HepG2 (cell line): ENCODE measurements at places on chromosomes 12 and 14. TPM values are rescaled to one million over a fixed set of nuclear protein-coding genes. Genes with fewer than 3 reads are reported as not detected.
A peak's percentile ranks its signal among the peaks of the same experiment; 100 is the strongest.

KRT4 gene
- not detected in 2 replicates for total RNA-seq

LHX5 gene
- not detected in 2 replicates for total RNA-seq

LRRK2 gene
- total RNA-seq, result not detected in 2 replicates

NINJ2 gene
- total RNA-seq, result 0.62 and 0.94 TPM in 2 replicates

SLC25A47 gene
- 0.87 and 1.0 TPM in 2 replicates for total RNA-seq

- no peak for DNase-seq
- peaks cover 26% of the 10 kb centered on the region for H3K4me1 ChIP-seq
- H3K4me3 ChIP-seq, result peak overlapping the region; percentile 97
- H3K27ac ChIP-seq, result peak overlapping the region; percentile 96
- H3K36me3 ChIP-seq, result peaks cover 9% of the 10 kb centered on the region; the same call in 2 of the 3 replicates
- no peaks in the 10 kb centered on the region for H3K27me3 ChIP-seq
Observed at GRCh38 chr12:43806737-43807072, 588 bp upstream of the TWF1 start.

GRCh38 chr14:22566845-22567244, 22.2 kb downstream of the DAD1 start:
- no peak overlapping the region for H3K27ac ChIP-seq
- peaks cover 20% of the 10 kb centered on the region for H3K4me1 ChIP-seq
- no peak overlapping the region for H3K4me3 ChIP-seq
- H3K27me3 ChIP-seq, result no peaks in the 10 kb centered on the region
- peaks cover 38% of the 10 kb centered on the region for H3K36me3 ChIP-seq

- DNase-seq, result no peak
- no peaks in the 10 kb centered on the region for H3K36me3 ChIP-seq
Observed at GRCh38 chr12:7609495-7609894, 56.2 kb downstream of the APOBEC1 start.

GRCh38 chr14:53963320-53964227, 6.9 kb upstream of the BMP4 start:
- no peak overlapping the region for H3K4me3 ChIP-seq
- no peak for DNase-seq
- H3K27ac ChIP-seq, result no peak overlapping the region
- peaks cover 49% of the 10 kb centered on the region for H3K4me1 ChIP-seq
- no peaks in the 10 kb centered on the region for H3K27me3 ChIP-seq

DNA sequence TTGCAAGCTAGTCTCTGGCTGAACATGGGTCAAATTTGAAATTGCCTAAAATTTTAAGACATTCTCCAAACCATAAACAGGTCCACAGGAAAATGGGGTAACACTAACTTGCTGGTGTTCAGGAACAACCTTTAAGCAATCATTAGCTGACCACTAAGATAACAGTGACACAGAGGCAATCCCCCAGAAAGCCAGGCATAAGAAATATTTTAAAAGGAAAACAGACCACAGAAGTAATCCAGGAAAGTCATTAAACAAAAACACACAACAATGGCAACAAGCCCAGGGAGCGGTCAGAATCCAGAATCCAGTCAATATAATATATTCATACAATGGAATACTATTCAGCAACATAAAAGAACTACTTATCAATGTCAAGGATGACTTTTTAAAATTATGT, 59.1 kb downstream of the LRP6 start:
- H3K27ac ChIP-seq, result no peak overlapping the region
- DNase-seq, result no peak
- H3K27me3 ChIP-seq, result no peaks in the 10 kb centered on the region
- H3K4me3 ChIP-seq, result no peak overlapping the region

DNA sequence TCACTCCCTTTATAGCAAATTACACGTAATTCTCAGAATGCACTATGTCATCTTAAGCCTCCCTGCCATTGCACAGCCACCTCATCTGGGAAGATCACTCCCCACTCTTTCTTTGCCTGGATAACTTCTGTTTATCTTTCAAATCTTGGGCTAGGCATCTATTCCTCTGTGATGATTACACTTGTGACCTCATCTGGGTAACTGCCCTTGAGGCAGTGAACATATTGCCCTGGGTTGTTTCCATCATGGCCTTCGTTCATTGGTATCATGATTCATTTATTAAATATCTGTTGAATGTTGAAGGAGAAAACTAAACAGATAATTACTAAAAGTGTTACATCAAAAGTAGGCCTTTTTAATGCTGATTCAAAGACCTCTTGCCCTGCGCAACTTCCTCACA, 26.2 kb upstream of the PDE3A start:
- DNase-seq, result no peak
- H3K4me1 ChIP-seq, result no peaks in the 10 kb centered on the region
- H3K27me3 ChIP-seq, result no peaks in the 10 kb centered on the region
- H3K36me3 ChIP-seq, result no peaks in the 10 kb centered on the region

- no peak for DNase-seq
- no peak overlapping the region for H3K27ac ChIP-seq
- H3K4me3 ChIP-seq, result no peak overlapping the region
- H3K4me1 ChIP-seq, result peaks cover 41% of the 10 kb centered on the region
Observed at GRCh38 chr14:105023144-105023543, 2.3 kb upstream of the CDCA4 start.

- H3K4me1 ChIP-seq, result peaks cover 22% of the 10 kb centered on the region
- DNase-seq, result peak; percentile 58
- no peaks in the 10 kb centered on the region for H3K36me3 ChIP-seq
- peak overlapping the region; percentile 27 for H3K4me3 ChIP-seq
Observed at GRCh38 chr14:68807148-68807600, 14.3 kb upstream of the ZFP36L1 start.

DNA sequence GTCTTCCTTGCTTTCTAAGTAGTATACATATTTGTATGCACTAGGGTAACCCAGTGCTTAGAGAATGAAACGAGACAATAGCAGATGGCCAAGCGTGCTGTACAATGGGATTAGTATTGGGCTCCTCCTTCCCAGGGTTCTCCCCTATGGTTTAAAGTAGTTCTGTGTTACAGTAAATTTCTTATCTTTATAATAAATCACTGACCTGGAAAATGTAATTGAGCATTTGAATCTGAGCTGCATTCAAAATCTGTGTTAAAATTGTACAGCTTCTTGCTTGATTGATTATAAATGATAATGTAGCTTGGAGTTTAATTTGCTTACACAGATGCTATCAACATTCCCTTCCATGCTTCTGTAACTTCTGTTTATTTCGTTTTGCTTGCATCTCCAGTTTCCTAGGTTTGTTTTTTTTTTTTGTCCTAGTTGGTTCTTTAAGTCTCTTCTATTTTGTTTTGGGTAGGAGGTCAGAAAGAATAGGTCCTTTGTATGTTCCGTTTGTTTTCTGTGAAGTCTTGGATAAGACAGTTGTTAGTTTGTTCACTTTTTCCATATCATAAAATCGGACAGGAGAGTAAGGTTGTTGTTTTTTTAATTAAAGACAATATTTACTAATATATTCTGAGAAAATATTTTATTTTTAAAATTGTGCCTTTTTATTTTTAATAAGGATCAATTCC, 171.2 kb downstream of the ERC1 start:
- H3K4me3 ChIP-seq, result no peak overlapping the region
- H3K27ac ChIP-seq, result no peak overlapping the region
- no peaks in the 10 kb centered on the region; the same call in 2 of the 3 replicates for H3K36me3 ChIP-seq
- DNase-seq, result no peak
- no peaks in the 10 kb centered on the region for H3K27me3 ChIP-seq
- no peaks in the 10 kb centered on the region for H3K4me1 ChIP-seq

GRCh38 chr12:129208566-129208965, 355.3 kb downstream of the GLT1D1 start:
- no peak for DNase-seq
- H3K4me3 ChIP-seq, result no peak overlapping the region
- H3K27ac ChIP-seq, result no peak overlapping the region
- H3K4me1 ChIP-seq, result no peaks in the 10 kb centered on the region
- H3K27me3 ChIP-seq, result peaks cover 18% of the 10 kb centered on the region; the same call in 1 of the 3 replicates

- peaks cover 9% of the 10 kb centered on the region for H3K4me1 ChIP-seq
- H3K27ac ChIP-seq, result no peak overlapping the region
- no peaks in the 10 kb centered on the region for H3K36me3 ChIP-seq
- DNase-seq, result no peak
Observed at GRCh38 chr14:89902881-89903280, 51.6 kb downstream of the EFCAB11 start.

GRCh38 chr12:52823761-52824450, 10.0 kb upstream of the KRT4 start:
- no peak for DNase-seq
- H3K4me1 ChIP-seq, result peaks cover 9% of the 10 kb centered on the region
- H3K27me3 ChIP-seq, result peaks cover 1% of the 10 kb centered on the region; the same call in 1 of the 2 replicates
- no peaks in the 10 kb centered on the region for H3K36me3 ChIP-seq
- no peak overlapping the region for H3K4me3 ChIP-seq

DNA sequence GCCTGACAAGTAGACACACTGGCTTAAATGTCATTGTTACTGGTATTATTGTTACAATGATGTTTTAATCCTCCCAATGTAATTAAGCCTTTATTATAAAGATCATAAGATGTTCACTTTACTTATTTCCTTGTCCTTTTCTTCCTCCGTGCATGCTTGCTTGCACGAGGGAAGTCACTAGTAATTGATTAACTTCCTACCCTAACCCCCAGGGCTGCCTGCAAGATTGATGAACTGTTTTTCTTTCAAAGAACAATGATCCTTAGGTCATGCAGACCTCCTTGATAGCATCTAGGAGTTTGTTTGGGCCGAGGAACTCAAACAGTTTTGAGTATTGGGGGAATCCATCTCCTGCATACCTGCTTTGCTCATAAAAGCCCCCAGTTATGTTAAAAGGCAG, 43.0 kb downstream of the GLRX5 start:
- no peak overlapping the region for H3K4me3 ChIP-seq
- H3K27me3 ChIP-seq, result no peaks in the 10 kb centered on the region; the same call in 1 of the 2 replicates
- DNase-seq, result no peak
- H3K36me3 ChIP-seq, result no peaks in the 10 kb centered on the region
- H3K27ac ChIP-seq, result no peak overlapping the region

DNA sequence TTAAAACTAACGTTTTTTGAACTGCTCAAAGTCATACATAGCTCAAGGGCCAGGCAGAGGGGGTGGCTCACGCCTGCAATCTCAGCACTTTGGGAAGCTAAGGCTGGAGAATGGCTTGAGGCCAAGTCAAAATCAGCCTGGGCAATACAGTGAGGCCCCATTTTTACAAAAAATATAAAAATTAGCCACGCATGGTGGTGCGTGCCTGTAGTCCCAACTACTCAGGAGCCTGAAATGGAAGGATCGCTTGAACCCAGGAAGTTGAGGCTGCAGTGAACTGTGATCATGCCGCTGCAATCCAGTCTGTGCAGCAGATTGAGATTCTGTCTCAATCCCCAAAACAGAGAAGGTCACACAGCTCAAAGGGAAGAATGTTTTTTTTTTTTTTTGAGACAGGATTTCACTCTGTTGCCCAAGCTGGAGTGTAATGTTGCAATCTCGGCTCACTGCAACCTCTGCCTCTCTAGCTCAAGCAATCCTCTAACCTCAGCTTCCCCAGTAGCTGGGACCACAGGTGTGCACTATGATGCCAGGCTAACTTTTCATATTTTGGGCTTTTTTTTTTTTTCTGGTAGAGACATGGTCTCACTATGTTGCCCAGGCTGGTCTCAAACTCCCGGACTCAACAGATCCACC, 2.9 kb downstream of the RBM23 start:
- peak; percentile 74 for DNase-seq
- H3K27ac ChIP-seq, result peak overlapping the region; percentile 5
- H3K4me3 ChIP-seq, result no peak overlapping the region

DNA sequence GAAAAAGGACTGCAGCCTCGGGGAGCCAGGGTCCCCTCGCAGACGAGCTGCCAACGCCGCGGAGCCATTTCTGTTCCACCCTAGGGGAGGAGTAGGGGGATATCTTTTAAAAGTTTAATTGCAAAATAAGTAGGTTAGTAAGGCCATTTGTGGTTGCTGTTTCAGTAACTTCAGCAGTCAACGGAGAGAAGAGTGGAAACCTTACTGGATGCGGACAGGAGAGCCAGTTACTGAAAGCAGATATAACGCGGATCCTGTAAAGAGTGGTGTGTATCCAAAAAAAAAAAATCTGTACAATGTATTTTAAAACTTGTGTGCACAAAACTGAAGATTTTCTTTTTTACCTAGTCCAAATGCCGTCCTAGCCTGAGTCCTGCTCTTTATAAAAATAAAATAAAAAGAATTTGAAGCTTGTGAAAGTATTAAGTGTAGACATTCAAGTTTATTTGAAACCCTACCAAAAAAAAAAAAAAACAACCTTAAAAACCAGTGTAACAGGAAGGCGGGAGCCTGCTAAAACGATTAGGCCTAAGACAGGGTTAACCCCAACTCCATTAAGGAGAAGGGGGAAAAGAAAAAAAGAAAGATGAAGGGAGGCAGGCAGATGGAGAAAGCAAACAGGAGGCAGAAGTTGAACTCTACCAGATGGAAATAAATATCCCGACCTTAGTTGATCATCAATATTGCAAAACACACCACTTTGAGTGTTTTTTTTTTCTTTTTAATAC, 1.0 kb upstream of the BTG1 start:
- no peak for DNase-seq
- H3K27me3 ChIP-seq, result peaks cover 3% of the 10 kb centered on the region; the same call in 1 of the 3 replicates
- peaks cover 32% of the 10 kb centered on the region for H3K4me1 ChIP-seq
- H3K4me3 ChIP-seq, result peak overlapping the region; percentile 78
- H3K27ac ChIP-seq, result no peak overlapping the region
- H3K36me3 ChIP-seq, result no peaks in the 10 kb centered on the region

- DNase-seq, result no peak
- H3K4me1 ChIP-seq, result no peaks in the 10 kb centered on the region
- no peak overlapping the region for H3K4me3 ChIP-seq
- no peaks in the 10 kb centered on the region for H3K36me3 ChIP-seq
- H3K27me3 ChIP-seq, result peaks cover 5% of the 10 kb centered on the region; the same call in 1 of the 3 replicates
- no peak overlapping the region for H3K27ac ChIP-seq
Observed at GRCh38 chr12:3646561-3647241, 106.2 kb downstream of the CRACR2A start.

GRCh38 chr12:76777765-76778216, 13.9 kb downstream of the ZDHHC17 start:
- H3K27me3 ChIP-seq, result no peaks in the 10 kb centered on the region
- H3K27ac ChIP-seq, result no peak overlapping the region
- no peaks in the 10 kb centered on the region for H3K36me3 ChIP-seq
- peaks cover 16% of the 10 kb centered on the region for H3K4me1 ChIP-seq

DNA sequence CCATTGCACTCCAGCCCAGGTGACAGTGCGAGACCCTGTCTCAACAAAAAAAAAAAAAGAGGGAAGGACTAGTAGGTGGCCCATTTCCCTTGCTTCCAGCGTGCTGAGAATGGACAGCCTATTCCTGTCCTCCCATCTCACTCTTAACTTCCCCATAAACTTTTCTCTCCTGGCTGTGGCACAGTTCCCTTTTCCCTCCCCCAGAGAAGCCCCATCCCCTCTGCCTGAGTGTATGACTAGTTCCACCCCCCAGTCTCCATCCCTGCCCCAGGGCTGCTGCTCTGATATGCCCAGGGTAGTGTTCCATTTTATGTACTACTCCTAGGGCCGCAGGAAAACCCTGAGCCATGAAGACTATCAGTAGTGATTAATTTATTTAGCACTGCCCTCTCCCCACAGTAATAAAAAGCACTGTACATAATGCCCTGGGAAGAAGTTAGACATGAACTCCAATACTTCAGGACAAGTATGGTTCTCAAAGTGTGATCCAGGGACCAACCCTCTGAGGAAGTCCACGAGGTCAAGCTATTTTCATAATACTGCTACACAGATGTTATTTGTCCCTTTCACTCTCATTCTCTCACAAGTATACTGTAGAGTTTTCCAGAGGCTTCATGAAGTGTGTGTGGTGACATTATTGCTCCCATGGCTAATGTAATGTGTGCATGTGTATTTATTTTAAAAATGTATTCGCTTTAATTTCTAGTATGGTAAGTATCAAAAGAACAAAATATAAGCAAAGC, 11.5 kb upstream of the CHD4 start:
- H3K27me3 ChIP-seq, result no peaks in the 10 kb centered on the region
- no peak overlapping the region for H3K27ac ChIP-seq
- no peak overlapping the region for H3K4me3 ChIP-seq
- no peak for DNase-seq
- no peaks in the 10 kb centered on the region for H3K36me3 ChIP-seq
